ENCODE measurements at places on chromosomes 16 and 17.

- DNase-seq: no peak
These were observed 333.1 kb upstream of the GOT2 start for GRCh38 chr16:59067205-59067604.

DNA sequence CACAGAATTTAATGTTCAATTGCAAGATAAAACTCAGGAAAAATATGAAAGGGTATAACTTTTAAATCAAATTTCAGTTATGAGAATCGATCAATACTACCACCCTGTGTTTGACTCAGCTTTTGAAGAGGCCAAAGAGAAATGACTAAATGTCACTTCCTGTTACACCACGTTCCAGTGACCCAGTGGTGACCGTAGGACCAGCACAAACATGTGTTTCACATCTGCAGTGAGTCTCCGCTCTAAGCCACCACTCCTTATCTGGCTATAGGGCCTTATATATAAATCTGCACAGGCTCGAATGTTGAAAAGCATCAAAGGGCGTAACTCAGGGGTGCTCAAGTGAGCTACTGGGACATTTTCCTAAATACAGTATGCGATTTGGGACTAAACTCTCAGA is 36.1 kb downstream of the CYB5D2 start:
- no peak for DNase-seq

DNA sequence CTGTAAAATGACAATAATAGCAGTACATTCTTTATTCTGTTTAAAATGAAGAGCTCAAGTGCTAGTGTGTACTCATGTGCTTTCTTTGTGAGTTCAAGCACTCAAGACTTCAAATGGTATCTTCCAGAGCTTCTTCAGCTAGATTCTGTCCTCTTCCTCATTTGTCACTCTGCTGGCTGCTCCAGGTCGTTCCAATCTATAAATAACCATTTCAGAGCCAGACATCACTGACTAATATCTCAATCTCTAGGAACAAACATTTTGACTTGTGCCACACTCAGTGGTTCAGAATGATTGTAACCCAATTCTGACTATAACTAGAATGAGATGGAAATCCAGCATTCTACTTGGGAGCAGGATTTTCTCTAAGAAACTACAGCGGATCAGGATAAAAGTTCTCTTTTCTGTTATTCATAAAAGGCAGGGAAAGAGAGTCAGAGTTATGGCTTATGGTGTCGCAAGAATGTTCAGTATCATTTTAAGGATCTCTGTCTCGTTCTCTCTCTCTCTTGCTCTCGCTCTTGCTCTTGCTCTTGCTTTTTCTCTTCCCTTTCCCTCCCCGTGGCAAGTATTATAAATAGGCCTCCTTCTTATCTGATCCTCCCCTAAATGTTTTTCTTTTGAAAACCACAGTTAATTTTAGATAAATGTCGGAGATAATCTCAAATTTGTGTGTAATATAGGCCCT is 116.3 kb upstream of the MAF start:
- no peak for DNase-seq

GRCh38 chr16:24488045-24488444 is 51.3 kb upstream of the RBBP6 start:
- no peak for DNase-seq

DNA sequence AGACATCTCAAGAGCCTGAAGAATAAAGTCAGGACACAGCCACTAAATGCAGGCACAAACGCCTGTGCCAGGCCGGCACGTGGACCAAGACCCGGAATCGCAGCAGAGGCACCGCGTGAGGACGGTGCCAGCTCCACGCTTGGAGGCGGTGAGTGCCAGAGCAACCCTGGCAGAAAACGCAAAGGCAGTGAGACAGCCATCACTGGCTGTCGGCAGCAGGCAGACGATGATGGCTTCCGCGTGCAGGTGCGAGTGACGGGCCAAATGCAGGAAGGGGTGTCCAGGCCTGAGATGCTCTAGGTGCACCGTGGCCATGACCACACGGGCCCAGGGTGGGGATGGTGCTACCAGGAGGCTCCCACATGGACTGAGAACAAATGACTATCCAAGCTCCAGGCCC is 78.8 kb downstream of the LMF1 start:
- DNase-seq: no peak

- peak; percentile 10 for DNase-seq
These were observed 9.6 kb upstream of the RBFOX3 start for GRCh38 chr17:79620207-79621038.

DNA sequence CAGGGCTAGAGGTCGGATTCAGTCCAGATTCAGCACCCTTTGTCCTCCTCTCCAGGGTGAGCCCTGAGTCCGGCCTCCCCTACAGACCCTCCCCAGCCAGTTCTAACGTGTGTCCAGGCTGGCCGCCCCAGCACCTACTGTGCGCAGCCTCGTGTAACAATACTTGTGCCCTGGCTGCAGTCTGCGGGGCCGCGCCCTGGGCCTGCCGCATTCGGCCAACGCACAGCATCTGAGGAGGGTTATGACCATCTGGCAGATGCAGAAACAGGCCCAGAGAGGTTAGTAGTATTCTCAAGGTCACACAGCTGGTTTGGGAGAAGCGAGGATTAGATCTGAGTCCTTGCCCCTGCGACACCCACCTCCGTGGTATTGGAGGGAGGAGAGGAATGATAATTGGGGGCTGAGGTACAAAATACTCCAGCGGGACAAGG is 968 bp downstream of the RIPOR1 start:
- peak; percentile 58 for DNase-seq

- DNase-seq: no peak
These were observed 130.7 kb downstream of the CPPED1 start for GRCh38 chr16:12672986-12673385.

Data from right forelimb (tissue), 1 donor.